Stimulated activated CD4-positive, alpha-beta T cell treated with anti-CD3 and anti-CD28 coated beads, Interleukin-1b, Interleukin-23, amount 100 ng/mL, for 48 hours (primary cell): ENCODE measurements at places on chromosomes 3 and 15.

GRCh38 chr3:16439163-16439847 lies 74.2 kb downstream of the RFTN1 start:
- no peak for DNase-seq

GRCh38 chr15:67731112-67731721 lies 94.1 kb upstream of the SKOR1 start:
- DNase-seq = no peak

- no peak for DNase-seq
These were observed 19.6 kb downstream of the FLNB start for GRCh38 chr3:58027704-58028317.

DNA sequence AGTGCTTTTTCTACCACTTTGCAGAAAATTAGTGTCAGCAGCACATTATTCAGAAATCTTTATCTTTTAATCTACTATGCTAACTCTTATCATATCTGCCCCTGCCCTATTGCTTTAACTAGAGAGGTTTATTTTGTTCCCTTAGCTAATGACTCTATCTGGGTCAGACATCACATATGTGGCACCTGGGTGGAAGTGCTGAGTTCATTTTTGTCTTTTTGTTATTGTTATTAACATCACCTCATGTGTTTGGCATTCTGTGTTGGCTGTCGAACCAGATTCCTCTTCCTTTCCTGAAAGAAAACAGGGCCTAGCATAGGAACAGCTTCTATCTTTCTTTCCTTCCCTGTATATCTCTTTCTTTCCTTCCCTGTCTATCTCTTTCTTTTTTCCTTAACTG lies 100.7 kb downstream of the RBMS3 start:
- DNase-seq = no peak

GRCh38 chr3:141431411-141432378 lies 55.1 kb upstream of the RASA2 start:
- no peak for DNase-seq

DNA sequence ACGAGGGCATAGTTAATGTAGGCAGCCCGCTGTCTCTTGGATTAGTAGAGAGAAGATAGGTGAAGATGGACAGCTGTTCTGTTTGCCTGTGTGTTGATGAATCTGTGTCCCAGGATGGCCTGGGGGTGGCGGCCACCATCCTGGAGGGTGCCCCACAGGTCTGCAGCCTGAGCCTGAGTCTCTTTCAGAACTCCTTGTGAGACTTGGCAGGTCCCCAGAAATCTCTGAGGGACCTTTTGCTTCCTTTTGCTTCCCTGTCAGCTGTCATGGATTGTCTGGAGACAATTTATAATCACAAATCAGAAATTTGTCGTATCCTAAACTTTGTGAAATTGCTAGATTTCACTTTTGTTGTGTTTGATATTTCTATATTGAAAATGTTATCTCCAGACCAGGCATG lies 17.4 kb downstream of the FAN1 start:
- no peak for DNase-seq

GRCh38 chr15:66900586-66901310 lies 164.7 kb upstream of the SMAD3 start:
- no peak for DNase-seq

GRCh38 chr3:29171043-29171990 lies 109.6 kb upstream of the RBMS3 start:
- no peak for DNase-seq

GRCh38 chr15:57821826-57822225 lies 115.3 kb downstream of the POLR2M start:
- no peak for DNase-seq

- DNase-seq = no peak
These were observed 28.4 kb upstream of the PRICKLE2 start for GRCh38 chr3:64253689-64254088.

DNA sequence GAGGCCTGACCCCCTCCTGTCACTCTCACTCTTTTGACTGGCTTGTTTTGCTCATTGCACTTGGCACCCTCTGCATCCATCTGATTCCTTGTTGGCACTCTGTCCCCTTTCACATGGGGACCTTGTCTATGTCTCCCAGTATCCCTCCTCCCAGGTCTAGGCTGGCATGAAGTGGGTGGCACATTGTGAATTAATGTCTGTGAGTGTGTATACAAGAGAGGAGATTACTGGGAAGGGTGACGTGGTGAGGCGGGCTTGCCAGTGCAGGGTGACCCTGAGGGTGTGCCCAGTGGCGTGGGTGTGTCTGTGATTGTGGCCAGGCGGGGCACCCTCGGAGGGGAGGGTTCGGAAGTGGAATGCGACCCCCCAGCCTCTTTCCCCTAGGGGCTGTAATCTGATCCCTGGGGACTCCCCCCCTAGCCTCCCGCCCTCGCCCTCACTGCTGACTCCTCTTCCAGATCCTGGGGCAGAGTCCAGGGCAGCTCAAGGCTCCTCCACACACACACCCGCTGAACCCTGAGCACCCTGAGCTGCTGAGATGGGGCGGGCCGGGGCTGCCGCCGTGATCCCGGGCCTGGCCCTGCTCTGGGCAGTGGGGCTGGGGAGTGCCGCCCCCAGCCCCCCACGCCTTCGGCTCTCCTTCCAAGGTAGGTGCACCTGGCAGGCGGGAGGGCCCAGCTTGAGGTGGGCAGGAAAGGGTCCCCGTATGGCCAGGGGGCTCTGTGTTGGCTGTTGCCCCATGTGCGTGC lies at the start of gene SEMA3B:
TSS of gene SEMA3B (plus strand) at position 445 of the 749 bp plus-strand sequence. CDS start at position 539, 94 bp downstream.
- no peak for DNase-seq

DNA sequence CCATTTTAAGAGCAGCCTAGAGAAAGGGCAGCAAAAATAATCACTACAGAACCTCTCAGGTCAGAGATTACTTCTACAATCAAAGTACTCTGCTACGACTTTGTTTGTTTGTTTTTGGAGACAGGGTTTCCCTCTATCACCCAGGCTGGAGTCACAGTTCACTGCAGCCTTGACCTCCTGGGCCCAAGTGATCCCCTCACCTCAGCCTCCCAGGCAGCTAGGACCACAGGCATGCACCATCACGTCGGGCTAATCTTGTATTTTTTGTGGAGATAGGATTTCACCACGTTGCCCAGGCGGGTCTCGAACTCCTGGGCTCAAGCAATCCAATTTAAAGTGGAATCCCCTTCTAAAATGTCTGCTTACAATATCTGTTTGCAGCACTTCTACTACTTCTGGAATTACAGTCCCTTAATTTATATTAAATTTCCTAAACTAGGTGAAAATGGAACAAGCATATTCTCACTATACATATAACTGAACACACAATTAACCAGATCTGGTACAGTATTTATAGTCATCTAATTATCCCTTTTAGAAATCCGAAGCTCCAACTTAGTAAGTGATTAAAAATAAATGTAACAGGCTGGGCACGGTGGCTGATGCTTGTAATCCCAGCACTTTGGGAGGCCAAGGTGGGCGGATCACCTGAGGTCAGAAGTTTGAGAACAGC lies 4.4 kb downstream of the UACA start:
- DNase-seq = no peak

DNA sequence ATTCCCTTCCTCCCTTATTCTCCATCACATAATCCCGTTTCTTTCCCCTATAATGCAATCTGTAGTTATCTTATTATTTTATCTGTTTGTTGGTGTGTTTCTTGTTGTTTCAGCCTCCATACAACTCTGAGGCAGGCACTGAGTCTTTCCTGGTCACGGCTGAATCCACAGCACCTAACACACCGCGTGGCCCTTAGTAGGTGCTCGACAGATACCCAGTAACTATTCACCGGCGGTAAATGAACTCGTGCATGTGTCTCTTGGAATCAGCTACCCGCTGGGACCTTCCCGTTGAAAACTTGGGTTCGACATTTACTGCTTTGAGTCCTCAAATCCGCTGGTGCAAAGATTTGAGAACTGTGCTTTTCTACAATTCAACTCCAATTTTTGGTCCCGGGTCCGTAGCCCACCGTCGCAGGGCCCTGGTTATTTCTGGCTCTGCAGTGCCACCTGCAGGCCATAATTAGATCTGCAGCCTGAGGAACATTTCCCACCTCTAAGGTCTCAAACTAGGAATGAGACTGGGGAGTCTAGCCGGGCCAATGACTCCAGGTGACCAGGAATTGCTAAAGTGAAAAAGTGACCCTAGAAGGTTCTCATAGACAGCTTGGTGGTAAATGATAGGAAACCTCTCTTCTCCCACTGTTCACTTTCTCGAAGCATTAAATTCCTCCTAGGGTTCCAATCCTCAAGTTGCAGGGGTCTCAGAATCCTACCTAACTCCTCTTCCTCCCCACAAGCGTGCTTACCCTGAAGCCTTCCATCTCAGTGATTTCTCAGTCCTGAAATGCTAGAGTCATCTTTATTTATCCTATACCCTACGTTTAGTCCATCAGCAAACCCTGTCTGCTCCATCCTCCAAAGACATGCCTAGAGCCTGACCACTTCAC lies 40.0 kb upstream of the TRH start:
- DNase-seq = peak; percentile 10

DNA sequence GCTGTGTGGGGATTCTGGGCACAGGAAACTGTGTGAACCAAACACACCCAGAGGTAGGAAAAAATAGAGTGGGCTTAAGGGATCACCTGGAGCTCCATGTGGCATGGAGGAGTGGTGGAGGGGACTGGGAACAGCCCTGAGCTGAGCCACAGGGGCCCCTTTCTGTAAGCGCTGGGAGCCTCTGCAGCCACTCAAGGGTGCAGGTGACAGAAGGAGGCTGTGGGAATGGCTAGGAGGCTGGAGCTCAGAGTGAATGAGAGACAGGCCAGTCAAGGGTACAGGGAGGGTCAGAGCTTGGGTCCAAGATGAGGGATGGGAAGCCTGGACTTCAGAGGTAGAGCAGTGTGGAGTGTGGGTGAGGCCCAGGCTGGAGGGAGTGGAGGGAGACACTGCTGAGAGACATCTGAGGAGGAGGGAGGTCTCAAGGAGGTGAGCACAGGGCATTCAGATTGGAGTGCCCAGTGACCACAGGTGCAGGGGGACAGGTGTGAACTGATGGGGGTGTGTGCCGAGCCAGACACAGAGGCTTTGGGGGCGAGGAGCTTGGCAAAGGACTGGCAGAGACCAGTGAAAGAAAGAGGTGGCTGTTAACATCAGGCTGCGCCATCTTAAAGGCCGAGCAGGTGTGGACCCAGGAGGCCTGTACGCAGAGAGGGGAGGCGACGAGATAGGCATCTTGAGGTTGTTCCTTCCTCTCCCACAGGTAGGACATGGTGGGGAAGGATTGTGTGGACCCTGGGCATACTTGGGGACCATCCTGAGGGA lies 56.8 kb downstream of the FGD5 start:
- no peak for DNase-seq

DNA sequence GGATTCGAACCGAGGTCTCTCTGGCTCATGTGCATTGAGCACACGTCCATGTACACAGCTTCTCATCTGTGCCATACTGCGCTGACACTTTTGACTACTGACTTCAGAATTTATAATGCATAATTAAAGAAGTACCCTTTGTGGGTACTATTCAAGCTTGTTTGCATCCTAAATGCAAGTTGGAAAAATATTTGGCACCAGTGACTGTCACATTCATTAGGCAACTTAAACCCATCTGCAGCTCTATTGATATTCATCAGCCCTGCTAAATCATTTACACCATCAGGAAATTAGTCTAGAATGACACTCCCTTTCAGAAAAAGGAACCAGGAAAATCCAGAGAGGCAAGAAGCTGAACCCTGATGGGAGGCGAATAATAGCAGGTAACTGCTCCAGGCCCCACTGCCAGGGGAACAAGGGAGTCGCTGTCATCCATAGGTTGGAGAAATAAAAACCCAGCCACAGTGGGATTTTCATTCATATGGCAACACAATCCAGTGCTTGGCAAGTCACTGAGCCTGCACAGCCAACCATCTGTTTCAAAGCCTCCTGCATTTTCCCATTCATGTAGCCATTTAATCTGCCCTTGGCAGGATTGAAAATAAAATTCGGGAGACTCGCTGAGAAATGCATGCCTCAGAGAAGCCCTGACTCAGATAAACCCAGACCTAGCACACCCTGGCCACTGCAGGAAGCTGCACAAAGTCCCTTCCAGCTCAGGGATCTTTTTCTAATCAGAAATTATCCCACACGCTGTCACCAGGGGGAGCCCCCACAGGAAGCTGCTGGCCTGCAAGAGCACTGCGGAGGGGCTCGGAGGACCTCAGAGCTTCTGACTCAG lies 103.0 kb upstream of the VEPH1 start:
- DNase-seq = peak; percentile 62

GRCh38 chr15:80527406-80527805 lies 123.2 kb downstream of the ARNT2 start:
- no peak for DNase-seq

- no peak for DNase-seq
These were observed 83.8 kb downstream of the APBA2 start for GRCh38 chr15:28969511-28970085.

- no peak for DNase-seq
These were observed 87.6 kb upstream of the MYZAP start for GRCh38 chr15:57503911-57504598.

- no peak for DNase-seq
These were observed 118.0 kb upstream of the NPHP3 start for GRCh38 chr3:132840201-132840700.

DNA sequence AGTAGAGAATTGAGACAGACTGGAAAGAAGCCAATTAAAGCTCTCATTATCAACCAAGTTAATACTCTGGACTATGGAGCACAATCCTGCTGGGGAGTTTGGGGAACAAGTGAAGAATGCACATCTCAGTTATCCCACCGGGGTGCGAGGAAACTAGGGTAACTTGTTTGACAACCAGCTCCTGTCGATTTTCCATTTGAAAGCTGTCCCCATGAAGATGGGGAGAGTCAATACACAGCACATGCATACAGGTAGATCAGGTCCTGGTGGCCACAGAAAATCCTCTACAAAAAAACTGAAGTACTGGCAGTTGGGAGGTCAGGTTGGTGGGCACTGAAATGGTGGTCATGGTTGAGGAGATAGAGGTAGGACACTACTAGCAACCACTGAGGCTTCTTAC lies 25.7 kb upstream of the GRAMD1C start:
- DNase-seq = no peak

GRCh38 chr15:85750319-85751290 lies 44.1 kb downstream of the KLHL25 start:
- DNase-seq = no peak

GRCh38 chr3:112738366-112738765 lies 97.4 kb upstream of the CCDC80 start:
- DNase-seq = no peak

GRCh38 chr15:35673093-35673684 lies 127.2 kb upstream of the DPH6 start:
- DNase-seq = peak; percentile 2

DNA sequence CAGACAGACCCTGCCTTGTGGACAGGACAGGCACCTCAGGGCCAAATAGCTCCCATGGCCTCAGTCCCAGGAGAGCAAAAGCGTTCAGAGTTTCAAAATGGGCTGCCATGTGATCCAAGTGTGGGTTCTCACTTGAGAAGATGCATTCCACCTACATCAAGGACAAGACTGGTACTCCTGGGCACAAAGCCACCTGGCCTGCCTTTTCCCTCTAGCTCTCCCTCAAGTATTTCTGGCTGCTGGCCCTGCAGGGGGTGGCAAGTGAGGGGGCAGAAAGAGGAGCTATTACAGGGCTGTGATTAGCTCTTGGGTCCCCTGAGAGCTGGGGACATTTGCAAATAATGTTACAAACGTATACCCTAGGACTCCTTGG lies 6.5 kb upstream of the COL7A1 start:
- DNase-seq = no peak

GRCh38 chr3:147493065-147493464 lies 83.9 kb downstream of the ZIC1 start:
- no peak for DNase-seq
